ENCODE measurements at places on chromosomes 2 and 18.

- no peak for DNase-seq
Measured at GRCh38 chr2:184169366-184169765, 429.0 kb upstream of the ZNF804A start.

DNA sequence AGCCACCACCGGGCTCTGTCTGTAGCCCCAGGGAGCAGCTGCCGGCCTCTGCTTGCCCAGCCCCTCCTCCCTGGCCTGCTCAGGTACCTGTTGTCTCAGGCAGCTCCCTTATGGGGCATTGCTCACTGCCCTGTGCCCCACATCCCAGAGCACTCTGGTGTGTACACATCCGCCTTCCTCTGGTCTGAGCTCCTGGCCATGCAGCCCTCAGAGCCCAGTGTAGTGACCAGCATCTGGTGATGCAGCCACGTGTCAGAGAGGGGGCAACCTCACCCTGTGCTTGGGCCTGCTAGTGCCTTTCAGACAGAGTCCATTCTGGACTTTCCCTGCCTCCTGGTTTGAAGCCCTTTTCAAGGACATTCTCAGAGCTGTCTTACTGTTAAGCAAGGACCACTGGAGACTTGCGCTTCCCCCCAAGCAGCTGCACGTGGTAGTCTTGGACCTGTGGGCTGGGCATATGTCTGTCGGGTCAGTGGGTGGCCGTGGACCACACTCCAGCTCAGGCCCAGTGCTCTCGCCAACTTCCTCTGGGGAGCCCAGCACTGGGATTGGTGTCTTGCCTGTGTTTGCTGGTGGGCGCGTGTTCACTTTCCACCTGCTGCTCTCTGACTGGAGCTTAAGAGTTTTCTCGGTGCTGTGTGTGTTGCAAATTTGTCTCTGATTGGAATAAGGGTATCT lies 30.7 kb downstream of the DGKD start:
- DNase-seq, result no peak

GRCh38 chr18:31317860-31318259 lies at the start of gene DSG1:
DSG1 (plus strand) TSS chr18:31318160; CDS start chr18:31318301, 141 bp downstream.
- no peak for DNase-seq

GRCh38 chr2:96959406-96960110 lies 26.8 kb downstream of the FAM178B start:
- no peak for DNase-seq

DNA sequence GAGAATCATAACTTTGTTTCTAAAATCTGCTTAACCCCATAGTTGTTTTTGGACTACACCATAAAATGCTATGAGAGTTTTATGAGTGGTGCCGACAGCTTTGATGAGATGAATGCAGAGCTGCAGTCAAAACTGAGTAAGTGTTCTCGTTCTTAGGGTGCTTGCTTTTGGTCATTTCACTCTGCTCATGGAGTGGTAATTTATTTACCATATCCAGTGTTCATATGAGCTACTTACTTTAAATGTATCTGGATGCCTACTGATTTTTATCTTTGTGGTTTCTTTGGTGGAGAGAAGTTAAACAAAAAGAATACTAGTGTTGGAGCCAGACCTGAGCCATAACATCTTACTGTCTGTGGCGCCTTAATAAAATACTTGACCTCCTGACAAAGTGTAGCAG lies 16.4 kb downstream of the NDC80 start:
- DNase-seq, result no peak

DNA sequence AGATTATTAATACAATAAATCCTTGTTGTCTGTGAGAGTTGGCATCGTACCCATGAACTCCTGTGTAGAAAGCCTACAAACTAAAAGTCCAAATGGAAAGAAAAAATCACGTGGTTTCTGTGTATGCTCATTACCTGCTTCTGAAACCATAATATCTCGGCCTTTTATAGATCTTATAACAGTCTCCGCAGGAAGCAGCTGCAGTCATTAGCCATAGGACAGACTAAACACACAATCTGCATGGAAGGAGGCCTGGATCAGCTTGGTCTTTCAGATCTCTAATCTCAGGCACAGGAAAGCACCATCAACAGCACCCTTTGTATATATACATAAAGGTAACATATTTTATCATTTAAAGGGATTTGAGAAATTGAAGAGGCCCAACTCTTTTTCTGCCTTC lies 508.9 kb upstream of the TCF4 start:
- DNase-seq, result no peak

DNA sequence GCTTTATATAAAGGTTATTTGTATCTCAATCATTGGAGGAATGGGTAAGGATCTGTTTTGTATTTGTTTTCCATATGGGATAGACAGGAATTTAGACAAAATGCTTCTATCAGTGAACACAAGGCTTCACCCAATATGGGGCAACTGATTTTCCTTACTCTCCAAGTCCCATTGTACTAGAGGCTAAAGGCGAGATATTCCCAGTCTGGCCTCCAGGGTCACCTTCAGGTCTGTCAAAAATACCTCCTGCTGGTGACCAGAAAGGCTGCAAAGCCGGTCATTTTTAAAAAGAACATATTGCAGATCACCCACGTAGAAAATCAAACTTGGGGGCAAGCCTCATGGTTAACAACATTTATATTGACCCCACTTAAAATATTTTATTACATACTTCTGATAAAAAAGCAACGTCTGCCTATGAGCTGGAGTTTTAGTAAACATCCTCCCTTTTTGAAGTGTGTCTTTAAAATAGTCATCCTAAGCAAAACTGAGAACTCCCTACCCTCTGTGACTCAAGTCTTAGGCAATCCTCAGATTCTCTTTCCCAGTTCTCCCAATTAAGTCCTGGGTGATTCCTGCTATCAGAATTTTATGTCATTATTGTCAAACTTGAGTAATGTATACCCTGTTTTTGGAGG lies 276.6 kb downstream of the MREG start:
- no peak for DNase-seq

GRCh38 chr18:76764291-76764901 lies 58.0 kb upstream of the ZNF236 start:
- peak; percentile 95 for DNase-seq

- DNase-seq, result peak; percentile 67
Measured at GRCh38 chr2:159612255-159612901, 4.0 kb downstream of the BAZ2B start.

GRCh38 chr2:150792780-150793300 lies 305.4 kb upstream of the RND3 start:
- DNase-seq, result no peak

- peak; percentile 89 for DNase-seq
Measured at GRCh38 chr18:77366720-77367641, 117.3 kb downstream of the GALR1 start.

DNA sequence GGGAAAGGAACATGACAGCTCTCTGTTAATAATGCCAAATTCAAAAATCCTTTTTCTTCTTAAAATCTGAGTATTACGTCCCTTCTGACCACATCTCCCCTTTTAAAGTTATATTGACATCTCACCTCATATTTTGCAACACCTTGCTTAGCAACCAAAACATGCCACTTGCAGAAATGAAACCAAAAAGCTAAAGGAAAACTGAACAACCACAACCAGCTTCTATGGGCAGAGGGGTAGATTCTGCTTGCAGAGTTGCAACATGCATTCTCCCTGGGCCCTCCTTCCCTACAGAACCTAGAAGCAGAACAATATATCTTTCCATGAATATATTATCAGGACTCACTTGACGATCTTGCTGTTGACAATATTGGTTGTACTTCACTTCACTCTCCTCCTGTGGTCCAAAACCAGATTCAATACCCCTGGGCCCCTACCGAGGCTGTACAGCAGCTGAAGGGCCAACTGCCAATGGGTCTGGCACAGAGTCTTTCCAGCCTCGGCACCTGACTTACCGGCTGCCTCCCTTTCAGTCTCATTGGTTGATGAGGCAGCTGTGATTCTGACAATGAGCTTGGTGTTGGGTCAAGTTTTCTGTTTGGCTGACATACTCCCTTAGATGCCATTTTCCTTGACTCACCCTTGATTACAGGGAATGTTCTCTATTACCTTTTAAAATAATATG lies 616.6 kb downstream of the ZEB2 start:
- DNase-seq, result peak; percentile 4

- no peak for DNase-seq
Measured at GRCh38 chr2:205717999-205718398, 35.7 kb downstream of the NRP2 start.

- no peak for DNase-seq
Measured at GRCh38 chr18:58557008-58557435, 71.9 kb downstream of the ALPK2 start.

- DNase-seq, result no peak
Measured at GRCh38 chr2:151161821-151162551, 99.7 kb downstream of the RBM43 start.

DNA sequence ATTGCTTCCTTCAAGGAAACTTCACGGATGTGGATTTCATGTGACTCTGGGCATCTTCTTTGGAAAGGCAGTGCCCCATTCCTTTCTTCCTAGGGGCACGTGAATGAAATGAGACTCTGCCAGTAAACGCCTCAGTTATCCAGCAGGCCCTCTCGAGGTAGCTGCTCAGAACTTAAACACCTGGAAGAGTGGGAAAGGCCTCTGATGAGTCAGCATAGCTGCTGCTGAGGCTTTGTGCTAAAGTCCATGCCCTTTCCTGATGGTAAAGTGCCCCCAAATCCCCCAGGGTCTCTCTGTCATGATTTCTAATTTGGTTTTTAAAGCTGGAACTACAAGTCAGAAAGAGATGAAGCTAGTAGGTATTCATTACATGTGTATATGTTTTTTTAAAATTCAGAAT lies 3.8 kb downstream of the SLC1A4 start:
- DNase-seq, result no peak

GRCh38 chr2:25714740-25715139 lies 41.4 kb upstream of the DTNB start:
- DNase-seq, result no peak

- no peak for DNase-seq
Measured at GRCh38 chr2:9118383-9118960, 88.1 kb upstream of the ASAP2 start.

GRCh38 chr2:166125557-166125956 lies 2.3 kb downstream of the SCN1A start:
- DNase-seq, result no peak

- no peak for DNase-seq
Measured at GRCh38 chr18:40529478-40529877, 1425.6 kb upstream of the PIK3C3 start.

- DNase-seq, result peak; percentile 52
Measured at GRCh38 chr2:236369661-236370062, 105.5 kb upstream of the ASB18 start.

- DNase-seq, result no peak
Measured at GRCh38 chr2:216636551-216637450, 3.6 kb downstream of the IGFBP2 start.

DNA sequence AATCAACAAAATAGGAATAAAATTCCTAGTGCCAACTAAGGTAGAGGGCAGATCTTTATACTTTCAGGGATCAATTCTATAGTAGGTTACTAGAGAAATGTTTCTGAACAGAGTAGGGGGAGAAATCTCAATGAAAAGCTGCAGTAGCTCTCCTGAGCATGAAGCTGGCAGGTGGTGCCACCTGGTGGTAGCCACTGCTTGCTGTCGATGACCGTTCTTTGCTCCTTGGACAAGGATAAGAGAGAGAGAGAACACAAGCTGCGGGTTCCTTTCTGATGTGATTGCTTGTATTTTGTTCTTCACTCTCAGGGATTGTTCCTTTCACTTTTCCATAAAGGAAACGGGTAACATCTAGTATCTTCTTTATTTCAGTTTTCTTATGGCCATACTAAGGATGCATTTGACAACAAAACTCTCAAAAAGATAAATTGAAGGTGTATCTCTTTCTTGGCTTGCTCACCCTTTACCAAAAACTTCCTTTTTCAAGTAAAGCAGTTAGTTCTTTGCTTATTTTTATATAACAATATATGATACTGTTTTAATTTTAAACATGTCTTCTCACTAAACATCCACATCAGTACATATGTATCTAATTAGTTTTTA lies 18.6 kb upstream of the MRPL19 start:
- peak; percentile 63 for DNase-seq

DNA sequence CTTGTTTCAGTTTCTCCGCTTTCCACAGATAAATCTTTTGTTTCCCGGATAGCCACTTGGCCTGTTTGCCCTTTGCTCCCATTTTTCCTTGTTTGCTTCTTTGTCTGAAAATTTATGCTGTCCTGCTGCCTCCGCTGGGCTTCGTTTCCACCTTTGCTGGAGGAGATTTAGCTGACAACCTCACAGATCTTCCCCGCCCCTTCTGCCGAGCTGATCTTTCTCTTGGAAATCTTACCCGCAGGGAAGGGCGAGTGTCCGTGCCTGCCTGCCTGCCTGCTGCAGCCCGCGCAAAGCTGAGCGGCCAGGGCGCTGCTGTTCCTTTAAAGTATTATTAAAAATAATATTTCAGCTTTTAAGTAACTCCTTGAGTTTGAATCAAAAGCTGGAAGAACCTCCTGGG lies 1.4 kb upstream of the XRCC5 start:
- no peak for DNase-seq

DNA sequence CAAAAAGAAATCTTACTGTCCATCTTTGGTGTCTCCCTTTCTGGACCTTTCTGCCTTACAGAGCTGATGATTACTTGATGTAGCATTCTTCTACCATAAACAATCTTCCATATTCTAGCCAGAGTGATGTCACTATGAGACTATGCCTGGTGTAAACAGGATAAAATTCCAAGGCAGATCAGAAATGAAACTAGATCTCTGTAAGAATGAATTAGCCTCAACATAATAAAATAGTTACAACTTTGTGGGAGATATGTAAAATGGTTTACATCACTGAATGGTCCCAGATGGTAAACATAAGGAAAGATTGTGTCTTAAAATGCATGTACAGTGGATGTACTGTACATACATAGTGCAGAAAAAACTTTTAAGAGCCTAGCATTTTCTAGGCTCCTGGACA lies 112.3 kb upstream of the ZNF521 start:
- no peak for DNase-seq

- DNase-seq, result no peak
Measured at GRCh38 chr2:236745420-236746210, 176.0 kb downstream of the ACKR3 start.

- DNase-seq, result no peak
Measured at GRCh38 chr2:48912110-48912509, 156.6 kb upstream of the LHCGR start.

- DNase-seq, result no peak
Measured at GRCh38 chr2:2183176-2183575, 147.9 kb downstream of the MYT1L start.

DNA sequence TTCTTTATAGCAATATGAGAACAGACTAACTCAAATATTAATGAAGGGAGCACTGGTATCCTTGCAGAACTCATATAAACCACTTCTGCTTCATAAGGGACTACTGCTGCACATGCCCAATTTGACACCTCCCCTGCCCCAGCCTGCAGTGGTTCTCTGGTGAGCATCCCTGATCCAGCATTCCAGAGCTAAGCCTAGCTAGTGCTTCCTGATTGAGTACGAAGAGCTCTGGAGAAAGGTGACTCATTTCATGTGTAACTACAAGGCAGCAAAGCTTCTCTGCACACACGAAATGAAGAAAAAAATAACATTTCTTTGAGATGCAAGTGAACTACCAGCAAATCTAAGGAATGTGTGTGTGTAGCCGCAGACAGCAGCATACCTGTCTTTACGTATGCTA lies 22.8 kb upstream of the ADNP2 start:
- DNase-seq, result no peak

- no peak for DNase-seq
Measured at GRCh38 chr2:188497726-188498125, 206.1 kb downstream of the GULP1 start.

- DNase-seq, result no peak
Measured at GRCh38 chr2:190679813-190680591, 31.1 kb downstream of the NAB1 start.
